ENCODE measurements at places on chromosomes 1 and 21.

DNA sequence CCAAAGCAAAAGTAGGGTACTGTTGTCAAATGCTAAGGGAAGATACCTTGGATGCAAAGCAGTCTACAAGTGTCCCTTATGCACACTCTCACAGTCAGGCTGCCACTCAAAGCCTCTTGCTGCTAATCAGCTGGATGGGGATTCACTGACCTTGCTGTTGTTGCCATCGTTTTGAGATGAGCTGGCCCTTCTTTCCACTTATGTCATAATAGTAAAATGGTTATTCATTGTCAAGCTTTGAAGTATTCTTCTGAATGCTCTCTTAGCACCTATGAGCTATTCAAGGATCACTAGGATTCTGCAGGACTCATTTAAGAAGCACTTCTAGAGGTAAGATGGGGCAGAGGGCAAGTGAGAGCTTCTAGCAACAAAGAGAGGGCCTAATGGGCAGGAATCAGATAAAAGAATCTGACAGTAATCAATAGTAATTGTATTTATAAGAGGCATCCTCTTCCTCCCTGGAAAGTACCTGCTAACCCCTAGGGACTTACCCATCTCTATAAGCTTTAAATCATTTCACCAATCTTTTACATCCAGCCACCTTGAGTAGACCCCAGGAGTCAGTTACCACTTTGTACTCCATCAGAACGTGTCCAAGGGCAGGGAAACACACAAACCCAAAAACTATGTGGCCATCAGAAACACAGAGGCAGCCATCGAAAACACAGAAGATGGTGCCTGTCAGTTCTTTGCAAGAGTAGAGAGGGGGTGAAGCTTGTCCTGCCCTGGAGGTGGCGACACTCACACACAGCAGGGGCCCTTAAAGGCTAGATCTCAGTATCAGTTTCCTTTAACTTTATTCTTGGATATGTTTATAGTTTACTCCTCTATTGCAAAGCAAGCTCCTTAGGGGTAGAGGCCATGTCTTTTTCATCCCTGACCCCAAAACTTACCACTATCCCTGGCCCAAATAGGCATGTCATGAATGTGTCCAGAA is 103.7 kb upstream of the NFIA start:
- DNase-seq = no peak

DNA sequence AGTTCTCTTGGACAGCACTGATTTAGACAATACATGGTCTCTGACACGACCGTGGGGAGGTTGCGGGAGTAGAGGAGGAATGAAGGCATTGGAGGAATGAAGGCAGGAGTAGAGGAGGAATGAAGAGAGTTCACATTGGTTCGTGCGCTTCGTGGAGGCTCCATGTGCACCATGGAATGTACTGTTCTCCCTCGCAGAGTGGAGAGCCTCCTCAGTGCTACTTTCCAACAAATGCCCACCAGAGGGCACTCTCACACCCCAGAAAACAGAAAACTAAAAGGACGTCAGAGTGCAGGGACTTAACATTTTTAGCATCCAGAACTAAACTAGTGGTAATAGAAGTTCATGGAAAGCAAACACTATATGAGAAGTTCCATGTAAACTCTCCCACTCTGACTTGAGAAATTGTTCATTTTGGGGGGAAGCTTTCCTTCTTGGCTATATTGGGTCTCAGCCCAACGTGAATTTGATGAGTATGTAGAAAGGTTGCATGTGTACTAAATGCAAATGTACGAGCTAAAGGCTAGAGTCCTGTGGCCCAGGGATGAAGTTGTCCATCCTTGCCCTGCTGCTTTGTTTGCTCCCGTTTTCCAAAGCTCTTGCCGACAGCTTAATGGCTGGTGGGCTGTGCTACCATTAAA is 211.6 kb downstream of the LMX1A start:
- no peak for DNase-seq

GRCh38 chr21:34812504-34813265 is 143.9 kb downstream of the CLIC6 start:
- DNase-seq = no peak

DNA sequence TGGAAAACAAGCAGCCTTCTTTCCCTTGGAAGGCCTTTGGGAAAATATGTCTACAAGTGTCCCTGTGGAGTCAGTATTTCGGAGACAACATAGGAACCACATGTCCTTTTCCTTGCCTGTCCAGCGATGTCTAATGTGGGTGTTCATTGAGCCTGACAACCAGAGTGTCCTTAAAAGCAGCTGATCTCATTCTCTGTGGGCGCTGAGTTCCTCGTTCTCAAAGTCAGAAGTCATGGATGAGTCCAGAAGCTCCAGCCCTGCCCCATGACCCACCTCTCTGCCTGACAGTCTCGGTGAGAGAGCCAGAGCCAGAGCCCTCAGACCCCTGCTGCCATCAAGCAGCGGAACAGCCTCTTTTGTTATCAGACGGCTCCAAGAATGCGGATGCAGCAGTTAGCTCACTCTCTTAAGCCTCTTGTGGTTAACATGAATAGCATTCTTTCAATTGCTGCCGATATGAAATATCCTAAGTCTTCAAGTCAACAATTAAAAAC is 329.2 kb downstream of the TGFB2 start:
- no peak for DNase-seq

DNA sequence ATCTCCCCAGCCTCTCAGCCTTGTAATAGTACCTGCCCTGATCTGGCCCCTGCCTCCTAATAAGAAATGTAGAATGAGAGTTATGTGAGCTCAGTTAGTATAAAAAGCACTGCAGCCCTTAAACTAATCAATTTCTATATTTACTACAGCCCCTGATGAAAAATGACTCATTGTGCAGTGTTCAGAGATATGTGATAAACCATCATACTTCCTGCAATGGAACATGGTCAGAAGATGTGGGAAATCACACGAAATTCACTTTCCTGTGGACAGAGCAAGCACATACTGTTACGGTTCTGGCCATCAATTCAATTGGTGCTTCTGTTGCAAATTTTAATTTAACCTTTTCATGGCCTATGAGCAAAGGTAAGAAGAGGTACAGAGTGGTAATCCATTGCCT is 176.8 kb upstream of the PDE4B start:
- no peak for DNase-seq

Measured in KG1 (cell line).